ENCODE measurements at places on chromosomes 4 and X.

- no peak for DNase-seq
Observed at GRCh38 chrX:9122519-9123245, 88.8 kb upstream of the FAM9B start.

DNA sequence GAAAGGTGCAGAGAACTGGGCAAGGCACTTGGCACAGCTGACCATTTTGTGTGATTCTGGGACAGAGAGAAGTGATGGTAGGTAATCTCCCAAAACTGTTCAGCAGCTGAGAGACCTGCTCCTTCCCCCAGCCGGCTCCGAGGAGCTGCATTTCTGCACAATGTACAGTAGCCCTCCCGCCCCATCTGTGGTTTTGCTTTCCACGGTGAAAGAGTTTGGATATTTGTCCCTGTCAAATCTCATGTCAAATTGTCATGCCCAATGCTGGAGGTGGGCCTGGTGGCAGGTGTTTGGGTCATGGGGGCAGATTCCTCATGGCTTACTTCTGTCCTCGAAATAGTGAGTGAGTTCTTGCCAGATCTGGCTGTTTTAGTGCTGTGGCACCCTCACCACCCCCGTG lies 90.5 kb upstream of the CD99 start:
- no peak for DNase-seq

DNA sequence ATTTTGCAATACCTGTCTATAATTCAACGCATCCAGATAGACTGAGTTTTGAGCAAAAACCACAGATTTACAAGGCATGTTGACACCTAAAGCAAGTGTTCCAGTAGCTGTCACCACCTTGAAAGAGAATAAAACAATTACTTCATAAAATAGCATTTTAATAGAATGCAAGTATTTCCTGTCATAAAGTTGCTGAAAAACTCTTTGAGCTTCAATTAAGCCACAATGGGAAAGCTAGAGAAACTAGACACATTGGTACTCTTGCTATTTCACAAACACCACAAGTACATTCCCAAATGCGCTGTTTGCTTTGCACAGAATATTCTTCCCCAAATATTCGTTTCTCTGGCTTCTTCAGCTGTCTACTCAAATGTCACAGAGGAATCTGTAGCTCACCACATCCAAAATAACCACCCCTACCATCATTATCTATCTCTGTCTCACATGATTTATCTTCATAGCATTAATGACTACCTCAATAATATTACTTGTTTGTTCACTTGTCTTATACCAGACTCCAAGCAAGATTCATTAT lies 70.3 kb downstream of the DDX60 start:
- DNase-seq = no peak

GRCh38 chrX:79147477-79147876 lies 3.0 kb downstream of the GPR174 start:
- DNase-seq = no peak

Measured in GM20000 (cell line).